Left kidney (tissue), 8 donors: ENCODE measurements at places on chromosomes 7 and 10. TPM values are rescaled to one million over a fixed set of nuclear protein-coding genes. Genes with fewer than 3 reads are reported as not detected.

The PRPS1L1 gene
- polyA plus RNA-seq: not detected

The CLDN12 gene
- 56.9 TPM for polyA plus RNA-seq

The NPY4R gene
- not detected for polyA plus RNA-seq

The CPED1 gene
- 43.4 TPM for polyA plus RNA-seq

The PTN gene
- polyA plus RNA-seq: 176 TPM
